ENCODE measurements at places on chromosomes 2 and 18.

DNA sequence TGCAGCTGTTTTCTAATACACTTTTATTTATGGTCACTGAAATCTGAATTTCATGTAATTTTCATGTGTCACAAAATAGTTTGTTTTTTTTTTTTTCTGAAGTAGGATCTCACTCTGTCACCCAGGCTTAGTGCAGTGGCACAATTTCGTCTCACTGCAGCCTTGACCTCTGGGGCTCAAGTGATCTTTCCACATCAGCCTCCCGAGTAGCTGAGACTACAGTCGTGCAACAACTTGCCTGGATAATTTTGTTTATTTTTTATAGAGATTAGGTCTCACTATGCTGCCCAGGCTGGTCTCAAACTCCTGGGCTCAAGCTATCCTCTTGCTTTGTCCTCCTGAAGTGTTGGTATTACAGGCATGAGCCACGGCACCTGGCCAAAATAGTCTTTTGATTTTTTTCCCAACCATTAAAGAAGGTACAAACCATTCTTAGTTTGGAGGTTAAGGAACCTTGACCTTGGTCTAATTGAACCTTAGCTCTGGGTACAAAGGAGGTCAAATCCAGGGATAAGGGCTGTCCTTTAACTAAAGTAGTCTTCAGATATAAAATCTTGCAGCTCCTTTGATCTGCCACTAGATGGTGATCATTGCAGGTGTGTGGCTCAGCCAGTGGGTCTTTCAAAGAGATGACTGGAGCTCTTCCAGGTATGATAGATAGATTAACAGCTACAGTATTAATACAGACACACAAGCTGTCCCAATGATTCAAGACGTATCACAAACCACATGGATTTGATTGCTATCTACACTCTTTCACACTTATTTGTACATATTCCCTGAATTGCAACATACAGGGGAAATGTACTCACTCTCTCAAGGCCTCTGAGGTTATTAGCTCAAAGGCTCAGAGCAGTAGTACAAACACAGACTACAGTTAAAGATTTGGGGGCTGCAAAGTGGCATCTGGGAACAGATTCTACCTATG lies 4.7 kb upstream of the KRCC1 start:
- DNase-seq = peak; percentile 32

GRCh38 chr2:75194184-75194868 lies 5.0 kb downstream of the TACR1 start:
- no peak for DNase-seq

DNA sequence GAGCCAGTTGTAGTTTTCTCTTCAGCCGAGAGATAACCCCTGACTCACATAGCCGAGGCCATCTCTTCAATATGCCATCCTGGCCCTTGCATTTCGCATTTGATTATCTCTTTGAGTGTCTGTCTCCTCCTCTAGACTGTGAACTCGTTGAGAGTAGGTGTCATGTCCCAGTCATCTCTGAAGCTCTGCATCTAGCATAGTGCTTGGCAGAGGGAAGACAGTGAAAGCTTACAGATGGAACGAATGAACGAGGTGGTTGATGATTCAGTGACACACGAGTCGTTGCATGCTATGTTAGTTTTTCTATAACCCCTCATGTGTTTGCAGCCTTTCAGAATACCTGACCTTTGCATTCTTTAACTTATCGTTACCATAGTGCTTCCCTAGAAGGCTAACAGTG lies 59.9 kb upstream of the CYRIA start:
- DNase-seq = peak; percentile 86

GRCh38 chr18:59737776-59738300 lies 40.6 kb upstream of the CCBE1 start:
- DNase-seq = no peak

GRCh38 chr2:95056044-95056443 lies 30.5 kb downstream of the MAL start:
- DNase-seq = no peak

DNA sequence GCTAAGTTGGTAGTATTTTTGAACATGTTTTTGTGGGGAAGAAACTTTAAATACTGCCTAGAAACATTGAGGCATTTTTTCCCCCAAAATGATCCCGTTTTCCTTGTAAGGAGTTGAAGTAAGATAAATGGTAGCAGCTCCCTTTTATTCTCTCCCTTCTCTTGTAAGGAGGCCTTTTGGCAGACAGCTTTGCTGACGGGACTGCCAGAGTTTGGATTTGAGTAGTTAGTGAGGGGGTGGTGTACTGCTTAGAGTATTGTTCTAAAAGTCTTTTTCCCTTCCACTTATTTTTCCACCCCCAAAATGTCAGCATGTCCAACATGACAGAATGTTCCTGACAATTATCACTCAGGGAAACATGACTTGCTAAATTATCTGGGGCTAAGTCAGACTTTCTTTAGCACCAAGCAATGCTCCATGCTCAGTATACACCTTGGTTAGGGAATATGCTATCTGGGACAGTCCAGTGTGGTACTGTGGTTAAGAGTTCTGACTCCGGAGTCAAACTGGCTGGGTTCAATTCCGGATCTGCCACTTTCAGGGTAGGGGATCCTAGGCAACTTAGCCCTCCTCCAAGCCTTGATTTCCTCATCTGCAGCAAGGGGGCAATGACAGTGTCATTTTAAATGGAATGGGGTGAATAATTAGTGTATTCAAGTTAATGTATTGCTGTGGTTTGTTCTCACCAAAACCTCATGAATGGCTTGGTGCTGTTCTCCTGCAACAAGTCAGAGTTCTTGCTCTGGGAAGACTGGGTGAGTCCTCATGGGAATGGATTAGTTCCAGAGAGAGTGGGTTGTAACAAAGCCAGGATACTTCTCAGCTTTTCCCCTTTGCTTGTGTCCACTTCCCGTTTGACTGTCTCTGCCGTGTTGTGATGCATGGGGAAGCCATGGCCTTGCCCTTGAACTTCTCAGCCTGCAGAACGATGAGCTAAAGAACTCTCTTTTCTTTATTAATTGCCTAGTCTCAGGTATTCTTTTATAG lies 116.2 kb downstream of the TANC1 start:
- DNase-seq = no peak

GRCh38 chr18:23134780-23135549 lies at the start of gene CABLES1:
TSS of gene CABLES1 (plus strand) at chr18:23135485. CDS start at chr18:23135763, 278 bp downstream.
- peak; percentile 89 for DNase-seq

Data from NCI-H1417 (cell line).